Calu3 (cell line): ENCODE measurements at places on chromosomes 6 and 20. TPM values are rescaled to one million over a fixed set of nuclear protein-coding genes. Genes with fewer than 3 reads are reported as not detected.

DNA sequence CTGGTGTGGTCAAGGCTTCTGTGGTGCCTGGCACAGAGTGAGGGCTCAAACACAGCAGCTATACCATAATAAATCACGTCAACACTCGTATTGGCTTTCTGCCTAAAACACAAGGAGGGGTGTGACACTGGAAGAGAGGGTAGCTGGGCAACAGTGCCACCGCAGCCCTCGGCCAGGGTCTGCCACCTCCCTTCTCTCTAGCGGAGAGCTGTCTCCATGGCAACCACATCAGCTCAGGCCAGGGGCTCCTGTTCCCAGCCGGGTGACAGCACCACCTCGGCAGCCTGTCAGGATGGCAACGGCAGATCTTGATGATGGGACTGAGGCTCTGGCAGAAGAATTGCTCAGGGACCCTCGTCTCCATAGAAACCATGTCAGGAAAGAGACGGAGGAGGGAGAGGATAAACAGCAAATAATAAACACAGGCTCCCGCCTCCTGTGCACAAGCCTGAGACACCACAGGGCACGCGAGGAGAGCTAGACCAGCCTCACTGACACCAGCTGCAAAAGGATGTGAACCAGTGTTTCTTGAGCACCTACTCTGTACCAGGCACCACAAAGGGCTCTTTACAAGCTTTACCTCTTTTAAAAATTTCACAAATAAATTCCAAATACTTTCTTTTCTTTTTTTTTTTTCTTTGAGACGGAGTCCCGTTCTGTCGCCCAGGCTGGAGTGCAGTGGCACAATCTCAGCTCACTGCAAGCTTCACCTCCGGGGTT lies 50.4 kb upstream of the TLDC2 start:
- DNase-seq: no peak

DNA sequence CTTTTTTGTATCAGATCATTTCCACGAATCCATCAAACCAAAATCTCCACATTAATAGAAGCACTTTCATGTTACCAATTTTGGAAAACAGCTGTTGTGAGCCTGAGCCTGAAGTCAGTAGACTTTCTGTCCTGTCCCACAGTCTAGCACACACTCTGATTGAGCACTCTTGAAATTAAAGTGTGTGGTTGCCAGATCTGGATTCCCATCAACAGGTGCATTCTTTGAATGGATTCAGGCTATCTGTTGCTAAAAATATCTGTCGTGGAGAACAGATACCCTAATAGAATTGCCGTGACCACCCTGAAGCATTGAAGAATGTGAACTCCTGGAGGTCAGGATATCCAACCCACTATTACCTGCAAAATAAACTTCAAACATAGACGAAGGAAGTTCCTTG lies 73.3 kb downstream of the TFAP2A start:
- no peak for DNase-seq

DNA sequence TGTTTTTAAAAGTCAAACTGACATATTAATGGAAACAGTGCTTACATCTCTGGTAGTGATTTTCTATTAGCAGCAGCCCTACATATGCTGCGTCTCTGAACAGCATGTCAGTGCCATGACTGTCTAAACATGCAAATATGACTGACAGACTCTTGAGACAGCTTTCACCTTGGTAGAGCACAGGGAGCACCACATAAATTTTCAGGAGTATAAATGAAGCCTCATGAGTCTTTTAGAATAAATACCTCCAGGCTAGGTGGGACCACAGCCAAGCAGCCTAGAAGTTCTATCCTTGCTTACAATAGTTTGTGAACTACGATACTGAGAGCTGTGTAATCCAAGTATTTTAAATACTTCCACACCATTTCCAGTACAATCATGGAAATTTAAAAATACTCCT lies 410.7 kb upstream of the RUNX2 start:
- no peak for DNase-seq

DNA sequence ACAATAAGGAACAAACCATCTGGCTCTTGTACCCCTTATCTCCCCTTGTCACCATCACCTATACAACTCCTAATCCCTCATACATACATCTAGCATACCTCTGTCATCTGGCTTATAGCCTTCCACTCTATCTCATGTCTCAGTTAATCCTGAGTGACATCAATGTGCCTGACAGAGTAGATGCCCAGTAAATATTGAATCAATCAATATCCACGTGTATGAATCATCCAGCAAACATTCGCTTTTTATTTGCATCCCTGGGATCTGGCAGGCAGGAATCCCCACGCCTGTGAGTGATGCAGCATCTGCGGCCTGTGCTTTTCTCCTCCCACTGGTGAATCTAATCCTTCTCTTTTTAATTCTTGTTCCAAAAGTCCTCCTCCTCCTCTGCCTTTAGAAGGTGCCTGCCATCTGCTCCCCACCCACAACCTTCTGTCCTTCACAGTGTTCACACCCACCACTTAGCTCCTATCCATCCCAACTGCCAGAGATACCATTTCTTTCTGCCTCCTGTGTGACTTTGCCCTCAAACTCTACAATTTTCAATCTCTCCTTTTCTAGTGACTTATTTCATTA lies 37.6 kb downstream of the ZNF391 start:
- no peak for DNase-seq

DNA sequence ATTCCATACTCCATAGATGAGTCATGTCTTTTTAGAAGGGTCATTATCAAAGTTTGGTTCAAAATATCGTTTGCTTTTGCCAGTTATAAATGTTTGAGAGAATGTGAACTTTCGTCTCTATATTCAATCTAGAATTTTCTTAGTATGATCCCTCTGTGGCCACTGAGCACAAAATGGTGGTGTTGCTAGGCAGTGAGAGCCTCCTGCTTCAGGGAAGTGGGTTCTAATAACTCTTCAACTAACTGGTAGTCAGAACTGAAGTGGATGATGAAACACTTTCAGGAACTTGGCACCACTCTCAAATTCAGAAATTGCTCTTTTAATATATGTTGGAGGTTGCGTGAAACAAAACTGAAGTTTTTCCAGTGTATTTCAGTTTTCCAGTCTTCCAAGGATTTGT lies 125.0 kb upstream of the DOK5 start:
- DNase-seq: no peak

DNA sequence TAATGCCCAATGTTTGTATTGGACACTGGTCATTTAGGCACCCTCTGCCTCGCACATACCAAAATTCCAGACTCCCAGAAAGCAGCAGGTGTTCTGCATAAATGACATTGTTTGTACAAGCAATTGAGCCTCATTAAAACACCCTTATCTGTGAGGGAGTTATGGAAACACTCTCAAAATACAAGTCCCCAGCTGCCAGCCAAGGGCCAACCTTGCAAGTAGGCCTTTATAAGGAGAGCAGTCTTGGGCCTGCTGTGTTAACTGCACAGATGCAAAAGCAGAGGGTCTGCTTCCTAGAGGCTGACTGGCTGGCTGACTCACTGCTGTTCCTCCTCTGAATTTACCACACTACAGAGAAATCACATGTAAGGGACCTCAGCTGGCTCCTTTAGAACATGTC lies 150.4 kb upstream of the HMGN3 start:
- no peak for DNase-seq

DNA sequence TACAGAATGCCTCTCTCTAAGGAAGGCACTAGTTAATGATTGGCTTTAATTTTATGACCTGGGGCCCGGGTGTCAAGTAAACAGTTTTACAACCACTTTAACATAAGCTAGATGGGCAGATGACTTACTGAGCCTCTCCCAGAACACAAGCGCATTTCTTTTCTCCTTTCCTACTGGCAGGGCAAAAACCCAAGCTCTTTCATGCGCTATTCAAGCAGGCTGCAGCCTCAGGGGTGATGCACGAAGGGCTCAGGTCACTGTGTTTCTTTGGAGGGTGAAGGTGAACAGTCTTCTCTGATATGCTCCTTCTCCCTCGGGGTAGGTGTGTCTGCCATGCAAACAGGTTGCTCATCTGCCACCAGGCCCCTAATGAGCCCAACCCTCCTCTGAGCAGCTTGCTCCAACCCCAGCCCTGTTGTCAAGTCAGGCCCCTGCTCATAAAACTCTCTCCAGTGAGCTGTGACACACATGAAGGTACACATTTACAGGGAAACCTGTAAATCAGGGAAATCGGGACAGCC lies 73.5 kb upstream of the CDH4 start:
- DNase-seq: no peak

DNA sequence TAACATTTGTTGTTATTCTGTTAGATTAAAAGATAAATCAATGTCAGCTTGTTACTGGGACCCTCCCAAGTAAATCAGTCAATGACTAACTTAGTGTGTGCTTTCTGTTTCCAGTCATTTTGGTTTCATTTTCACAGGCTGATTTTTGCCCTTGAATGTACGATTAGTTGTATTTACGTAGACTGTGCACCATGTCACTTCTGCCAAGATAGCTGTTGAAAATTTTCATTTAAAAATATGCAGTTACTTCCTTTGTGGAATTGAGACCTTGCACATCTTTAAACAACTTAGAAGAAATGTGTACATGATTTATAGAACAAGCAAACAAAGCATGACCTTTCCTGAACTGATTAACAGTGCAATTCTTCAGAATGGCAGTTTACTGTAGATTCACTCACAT lies 944.8 kb upstream of the CITED2 start:
- no peak for DNase-seq

DNA sequence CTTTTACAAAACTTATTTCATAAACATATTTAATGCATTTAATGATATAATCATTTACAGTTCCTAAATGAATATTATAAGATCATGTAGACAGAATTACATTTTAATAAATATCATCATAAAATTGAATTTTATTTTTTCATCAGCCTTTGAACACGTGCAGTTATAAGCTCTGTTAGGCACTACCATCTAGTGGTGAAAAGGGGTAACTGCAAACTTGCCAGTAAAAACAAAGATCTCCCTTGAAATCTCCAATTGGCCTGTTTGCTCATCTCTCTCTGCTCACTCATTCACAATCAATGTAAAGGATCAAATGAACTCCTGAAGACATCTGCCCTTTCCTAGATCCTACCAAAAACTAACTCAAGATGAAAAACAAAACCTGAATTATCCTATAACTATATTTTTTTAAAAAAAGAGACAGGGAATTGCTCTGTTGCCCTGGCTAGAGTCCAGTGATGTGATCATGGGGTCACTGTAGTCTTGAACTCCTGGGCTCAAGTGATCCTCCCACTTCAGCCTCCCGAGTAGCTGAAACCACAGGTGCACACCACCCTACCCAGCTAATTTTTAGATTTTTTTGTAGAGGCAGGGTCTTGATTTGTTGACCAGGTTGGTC lies 31.7 kb downstream of the SAMHD1 start:
- DNase-seq: peak; percentile 64

- DNase-seq: peak; percentile 65
Measured at GRCh38 chr6:35485402-35485877, 11.4 kb downstream of the TEAD3 start.

GRCh38 chr6:118269659-118270058 lies 278.4 kb upstream of the PLN start:
- DNase-seq: no peak

DNA sequence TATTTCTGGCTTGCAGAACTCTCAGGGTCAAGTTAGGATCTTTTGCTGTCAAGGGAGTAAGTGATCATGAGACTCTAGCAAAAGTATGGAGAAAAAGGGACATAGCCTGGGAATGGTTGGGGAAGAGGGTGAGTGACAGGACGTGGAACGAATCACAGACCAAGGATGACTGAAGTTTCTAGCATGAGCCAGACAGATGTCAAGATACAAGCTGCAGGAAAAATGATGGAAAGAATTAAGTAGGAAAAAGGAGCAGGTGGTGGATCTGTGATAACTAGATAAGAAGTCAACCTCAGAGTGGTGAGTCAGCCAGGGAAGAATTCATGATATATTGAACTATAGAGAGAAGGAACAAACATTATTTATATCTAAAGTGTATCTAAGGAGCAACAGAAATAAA lies 159.8 kb upstream of the SYNDIG1 start:
- no peak for DNase-seq

- peak; percentile 0 for DNase-seq
Measured at GRCh38 chr20:15703171-15703911, 869.9 kb downstream of the KIF16B start.

DNA sequence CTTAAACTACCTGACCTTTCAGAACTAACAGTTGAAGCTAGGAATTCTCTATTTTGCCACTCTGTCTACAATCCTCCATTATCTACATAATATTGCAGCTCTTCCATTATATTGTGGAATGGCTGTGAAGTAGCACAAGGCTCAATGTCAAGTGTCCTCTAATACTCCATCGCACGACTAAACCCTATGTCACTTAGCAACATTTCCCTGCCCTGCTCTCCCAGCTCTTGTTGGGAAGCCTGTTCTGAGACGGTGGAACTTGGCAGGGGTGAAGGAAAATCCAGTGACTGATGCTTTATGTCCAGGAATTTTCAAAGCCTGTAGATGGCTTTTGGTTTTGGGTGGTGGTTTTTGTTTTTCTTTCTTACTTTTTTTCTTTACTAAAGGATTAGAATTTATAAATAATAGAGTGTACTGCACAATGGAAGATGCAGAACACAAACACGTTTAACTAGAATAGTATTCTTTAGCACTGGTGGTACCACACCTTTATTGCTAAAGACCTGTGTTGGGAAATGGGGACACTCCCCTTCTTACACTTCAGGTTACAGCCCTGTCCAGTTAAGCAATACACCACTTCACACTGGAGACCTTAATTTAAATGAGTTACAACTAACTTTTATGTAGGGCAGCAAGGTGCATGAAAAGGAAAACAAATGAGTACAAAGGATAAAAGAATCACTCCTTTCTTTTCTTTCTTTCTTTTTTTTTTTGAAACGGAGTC lies 20.7 kb upstream of the AMD1 start:
- no peak for DNase-seq

GRCh38 chr6:89581689-89582088 lies 56.9 kb downstream of the LYRM2 start:
- no peak for DNase-seq

DNA sequence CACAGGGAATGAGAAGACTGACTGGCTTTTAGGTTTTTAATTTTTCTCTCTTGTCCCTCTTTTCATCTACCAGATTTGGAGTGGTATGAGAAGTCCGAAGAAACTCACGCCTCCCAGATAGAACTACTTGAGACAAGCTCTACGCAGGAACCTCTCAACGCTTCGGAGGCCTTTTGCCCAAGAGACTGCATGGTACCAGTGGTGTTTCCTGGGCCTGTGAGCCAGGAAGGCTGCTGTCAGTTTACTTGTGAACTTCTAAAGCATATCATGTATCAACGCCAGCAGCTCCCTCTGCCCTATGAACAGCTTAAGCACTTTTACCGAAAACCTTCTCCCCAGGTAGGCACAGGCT lies 644 bp downstream of the MAD2L1BP start:
- DNase-seq: no peak

- no peak for DNase-seq
Measured at GRCh38 chr6:118581489-118581959, 33.4 kb downstream of the PLN start.

GRCh38 chr6:3228046-3228671 lies 706 bp upstream of the TUBB2B start:
- DNase-seq: no peak

BPIFB4 gene
- total RNA-seq: not detected in 2 replicates

SEL1L2 gene
- total RNA-seq: not detected in 2 replicates

PTCHD4 gene
- not detected in 2 replicates for total RNA-seq
